Motor neuron (in vitro differentiated cells): ENCODE measurements at places on chromosomes 1 and 21. TPM values are rescaled to one million over a fixed set of nuclear protein-coding genes. Genes with fewer than 3 reads are reported as not detected.

The PPIAL4G gene
- total RNA-seq = 1.1 TPM in 1 of 2 replicates, not detected in the other

The MED8 gene
- 32.5 and 36.8 TPM in 2 replicates for total RNA-seq

- no peak for ATAC-seq
These were observed 48.8 kb downstream of the KIF21B start for GRCh38 chr1:200974711-200975110.

GRCh38 chr1:18711536-18712251, 81.0 kb downstream of the PAX7 start:
- no peak for ATAC-seq

The FMO4 gene
- 6.1 and 11.2 TPM in 2 replicates for total RNA-seq

The NES gene
- 5.5 and 5.8 TPM in 2 replicates for total RNA-seq

- no peak for ATAC-seq
These were observed 67.1 kb downstream of the ATP2B4 start for GRCh38 chr1:203693721-203694120.

GRCh38 chr1:198220428-198220827, 63.6 kb downstream of the NEK7 start:
- no peak for ATAC-seq

DNA sequence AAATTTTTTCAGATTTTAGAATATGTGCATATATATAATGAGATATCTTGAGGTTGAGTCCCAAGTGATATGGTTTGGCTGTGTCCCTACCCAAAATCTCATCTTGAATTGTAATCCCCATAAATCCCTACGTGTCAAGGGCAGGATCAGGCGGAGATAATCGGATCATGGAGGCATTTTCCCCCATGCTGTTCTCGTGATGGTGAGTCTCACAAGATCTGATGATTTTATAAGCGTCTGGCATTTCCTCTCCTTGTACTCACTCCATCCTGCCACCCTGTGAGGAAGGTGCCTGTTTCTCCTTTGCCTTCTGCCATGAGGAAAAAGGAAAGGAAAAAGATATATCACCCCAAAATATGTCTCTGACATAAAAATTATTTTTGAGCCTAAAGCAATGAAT, 64.6 kb downstream of the TOR3A start:
- no peak for ATAC-seq

The C2CD2 gene
- total RNA-seq = 7.2 and 8.2 TPM in 2 replicates

DNA sequence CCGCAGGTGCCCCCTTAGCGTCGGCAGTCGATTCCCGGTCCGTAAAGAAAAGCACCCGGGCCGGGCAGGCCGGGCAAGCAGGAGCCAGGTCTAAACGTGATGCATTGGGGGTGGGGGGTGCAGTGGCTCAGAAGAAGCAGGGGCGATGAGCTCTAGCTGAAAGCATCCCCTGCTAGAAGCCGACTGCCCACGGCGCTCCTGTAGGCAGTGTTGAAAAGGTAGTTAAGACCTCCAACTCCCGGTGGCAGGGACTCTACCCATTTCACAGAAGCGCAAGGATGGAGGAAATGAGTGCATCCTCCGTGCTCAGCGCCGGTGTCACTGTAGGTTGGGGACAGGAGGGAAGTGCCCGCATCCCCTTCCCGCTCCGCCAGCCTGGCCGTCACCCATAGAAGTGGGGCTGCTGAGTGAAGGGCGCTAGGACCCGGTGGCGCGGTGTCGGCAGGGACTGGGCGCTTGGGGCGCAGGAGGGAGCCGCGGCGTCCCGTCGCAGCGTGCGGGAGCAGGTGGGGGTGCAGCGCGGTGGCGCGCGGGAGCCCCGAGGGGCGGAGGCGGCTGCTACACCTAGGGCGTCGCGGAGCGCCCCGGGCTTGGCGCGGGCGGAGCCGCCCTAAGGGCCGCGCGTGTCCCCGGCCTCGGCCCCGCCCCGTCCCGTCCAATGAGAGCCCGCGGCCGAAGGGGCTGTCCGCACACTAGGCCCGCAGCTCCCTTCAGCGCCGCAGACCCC, at the start of gene WNT2B:
WNT2B (plus strand) TSS at position 688 of the 727 bp plus-strand sequence. CDS start 298 bp downstream, outside the sequence.
- peak; percentile 87 for ATAC-seq

- no peak for ATAC-seq
These were observed 55.7 kb downstream of the PSMG1 start for GRCh38 chr21:39127506-39127905.

DNA sequence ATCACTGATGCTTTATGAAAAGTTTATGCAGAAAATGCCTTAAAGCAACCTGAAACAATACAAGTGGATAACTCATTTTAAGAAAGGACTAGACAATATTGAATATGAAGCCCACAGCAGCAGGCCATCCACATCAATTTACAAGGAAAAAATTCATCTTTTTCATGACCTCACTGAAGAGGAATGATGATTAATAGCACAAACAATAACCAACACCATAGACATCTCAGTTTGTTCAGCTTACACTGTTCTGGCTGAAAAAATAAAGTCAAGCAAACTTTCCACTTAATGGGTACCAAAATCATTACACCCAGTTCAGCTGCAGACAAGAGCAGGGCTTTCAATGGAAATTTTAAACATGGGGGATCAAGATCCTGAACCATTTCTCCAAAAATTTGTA, 380.6 kb upstream of the NEGR1 start:
- no peak for ATAC-seq

The C4BPA gene
- 2.2 and 2.3 TPM in 2 replicates for total RNA-seq

GRCh38 chr1:236020359-236021219, 44.3 kb downstream of the NID1 start:
- no peak for ATAC-seq
